ENCODE measurements at places on chromosomes 7 and 10. TPM values are rescaled to one million over a fixed set of nuclear protein-coding genes. Genes with fewer than 3 reads are reported as not detected.

- no peak for DNase-seq
Measured at GRCh38 chr7:45190406-45191165, 33.0 kb downstream of the RAMP3 start.

DNA sequence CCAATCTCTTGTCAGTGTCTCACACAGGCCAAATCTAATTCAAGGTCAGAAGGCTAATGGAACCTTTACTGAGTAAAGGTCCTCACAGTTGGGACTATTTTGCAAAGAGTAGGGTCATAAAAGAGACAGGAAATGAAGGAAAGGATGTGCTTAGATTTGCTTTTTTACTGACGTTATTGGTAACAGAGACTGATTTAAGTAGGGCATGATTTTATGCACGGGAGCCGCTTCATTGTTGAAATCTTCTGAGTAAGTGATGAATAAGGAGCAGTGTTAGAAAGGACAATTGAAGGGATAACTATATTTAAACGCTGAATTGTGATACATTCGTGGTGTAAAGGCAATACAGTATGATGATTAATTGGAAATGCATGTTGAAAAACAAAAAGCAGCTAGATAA is 261.5 kb downstream of the MALRD1 start:
- DNase-seq, result no peak

- DNase-seq, result no peak
Measured at GRCh38 chr7:157537056-157537455, 200.3 kb downstream of the DNAJB6 start.

Gene MYL7
- not detected for total RNA-seq

Measured in naive thymus-derived CD8-positive, alpha-beta T cell (primary cell).